AG08395 (cell line): ENCODE measurements at places on chromosomes 3 and 15.

DNA sequence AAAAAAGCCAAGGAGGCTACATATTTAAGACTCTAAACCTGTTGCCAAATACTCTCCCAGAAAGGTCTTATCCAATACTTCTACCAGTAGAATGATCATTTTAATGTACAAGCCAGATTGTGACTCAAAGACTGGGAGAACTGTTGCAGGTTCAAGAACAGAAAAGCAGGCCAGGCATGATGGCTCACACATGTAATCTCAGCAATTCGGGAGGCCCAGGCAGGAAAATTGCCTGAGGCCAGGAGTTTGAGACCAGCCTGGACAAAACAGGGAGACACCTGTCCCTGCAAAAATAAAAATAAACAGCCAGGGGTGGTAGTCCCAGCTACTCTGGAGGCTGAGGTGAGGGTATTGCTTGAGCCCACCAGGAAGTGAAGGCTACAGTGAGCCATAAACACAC is 17.8 kb upstream of the THUMPD3 start:
- DNase-seq: no peak

- no peak for DNase-seq
Observed at GRCh38 chr3:162092751-162093150, 596.1 kb downstream of the OTOL1 start.

DNA sequence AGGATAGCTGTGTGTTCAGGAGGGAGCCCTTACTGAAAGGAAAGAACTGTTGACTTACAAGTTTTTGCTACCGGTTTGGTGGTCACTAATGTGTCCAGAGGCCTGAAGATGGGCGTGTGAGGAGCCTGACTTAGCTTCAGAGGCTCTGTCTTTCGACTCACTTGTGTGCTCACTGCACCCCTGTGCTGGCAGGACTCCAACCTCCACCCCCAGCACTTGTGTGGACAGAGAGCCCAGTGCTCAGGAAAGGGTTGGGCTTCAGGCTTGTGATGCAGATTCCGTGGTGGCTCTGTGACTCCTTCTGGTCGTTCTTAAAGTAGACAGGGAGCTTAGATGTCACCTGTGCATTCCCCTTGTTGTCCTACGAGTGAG is 100.9 kb downstream of the PGPEP1L start:
- no peak for DNase-seq

GRCh38 chr3:116302087-116302747 is 143.1 kb downstream of the LSAMP start:
- peak; percentile 10 for DNase-seq

DNA sequence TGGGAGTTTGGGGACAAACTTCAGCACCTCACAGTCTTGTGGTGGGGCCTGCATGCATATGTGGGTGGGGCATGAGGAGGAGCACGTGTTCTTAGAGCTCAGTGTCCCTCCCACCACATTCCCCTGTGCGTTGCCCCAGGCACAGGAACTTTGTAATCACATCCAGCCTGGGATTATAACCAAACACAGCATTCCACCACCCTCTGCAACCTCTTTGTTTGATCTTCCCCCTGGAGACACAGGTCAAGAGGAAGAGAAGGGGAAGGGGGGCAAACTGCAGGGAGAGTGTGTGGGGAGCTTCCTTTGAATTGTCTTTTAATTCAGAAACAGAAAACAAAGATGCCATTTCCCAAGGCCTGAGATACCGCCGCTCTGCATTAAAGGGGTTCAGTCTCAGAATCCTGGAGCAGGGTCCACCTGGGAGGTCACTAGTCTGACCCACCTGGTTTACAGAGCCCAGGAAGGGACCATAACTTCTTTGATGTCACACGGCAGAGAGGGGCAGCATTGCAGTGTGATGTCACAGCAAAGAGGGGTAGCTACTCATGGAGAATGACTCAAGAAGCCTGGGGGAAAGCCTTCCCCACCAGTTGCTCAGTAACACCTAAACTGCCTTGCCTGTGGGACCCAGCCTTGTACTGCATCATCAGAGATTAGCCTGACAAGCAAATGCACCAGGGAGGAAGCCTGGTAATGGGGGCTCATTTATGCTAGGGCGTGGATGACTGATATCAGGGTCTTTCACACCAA is 106.3 kb upstream of the RNU6-1 start:
- DNase-seq: peak; percentile 33
